Nucleus accumbens (tissue), 56 donors: ENCODE measurements at places on chromosomes 12 and 14.

- DNase-seq = no peak
Observed at GRCh38 chr12:121494093-121494787, 86.6 kb downstream of the KDM2B start.

DNA sequence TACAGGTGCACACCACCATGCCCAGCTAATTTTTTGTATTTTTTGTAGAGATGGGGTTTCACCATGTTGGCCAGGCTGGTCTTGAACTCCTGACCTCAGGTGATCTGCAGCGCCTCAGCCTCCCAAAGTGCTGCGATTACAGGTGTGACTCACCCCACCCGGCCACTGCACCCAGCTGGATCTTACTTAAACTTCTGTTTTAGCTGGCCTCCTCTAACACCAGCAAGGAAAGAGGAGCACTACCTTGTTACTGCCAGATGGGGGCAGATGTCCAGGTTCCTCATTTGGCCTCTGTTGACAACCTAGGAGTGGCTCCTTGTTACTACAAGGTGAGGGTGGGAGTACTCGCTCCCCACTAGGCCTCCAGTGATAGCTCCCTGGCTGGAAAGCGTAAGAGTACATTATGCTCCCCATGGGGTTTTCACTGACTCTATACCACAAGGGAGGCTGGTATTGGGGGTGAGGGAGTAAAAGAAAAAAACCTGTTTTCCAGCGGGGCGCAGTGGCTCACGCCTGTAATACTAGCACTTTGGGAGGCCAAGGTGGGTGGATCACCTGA lies 13.2 kb upstream of the ARF6 start:
- DNase-seq = no peak

DNA sequence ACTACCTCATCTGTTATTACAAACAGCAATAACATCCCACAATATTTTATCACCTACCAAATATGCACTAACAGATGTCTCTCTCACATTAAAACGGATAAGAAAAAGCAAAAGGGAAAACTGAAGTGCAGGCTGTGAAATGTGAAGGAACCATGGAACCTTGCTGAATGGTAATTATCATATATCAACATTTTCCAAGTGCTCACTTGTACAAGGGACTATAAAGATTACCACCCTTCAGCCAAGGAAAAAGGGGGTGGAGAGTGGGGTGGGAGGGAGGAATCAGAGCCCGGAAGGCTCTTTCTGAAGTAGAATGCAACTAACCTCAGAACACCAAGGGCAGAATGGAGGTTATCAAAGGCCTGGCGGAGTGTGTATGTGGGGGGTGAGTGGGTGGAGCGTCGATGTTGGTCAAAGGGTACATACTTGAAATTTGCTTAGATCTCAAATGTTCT lies 1.2 kb downstream of the SNX6 start:
- no peak for DNase-seq

GRCh38 chr12:68235576-68235975 lies 10.0 kb upstream of the IL26 start:
- DNase-seq = no peak

DNA sequence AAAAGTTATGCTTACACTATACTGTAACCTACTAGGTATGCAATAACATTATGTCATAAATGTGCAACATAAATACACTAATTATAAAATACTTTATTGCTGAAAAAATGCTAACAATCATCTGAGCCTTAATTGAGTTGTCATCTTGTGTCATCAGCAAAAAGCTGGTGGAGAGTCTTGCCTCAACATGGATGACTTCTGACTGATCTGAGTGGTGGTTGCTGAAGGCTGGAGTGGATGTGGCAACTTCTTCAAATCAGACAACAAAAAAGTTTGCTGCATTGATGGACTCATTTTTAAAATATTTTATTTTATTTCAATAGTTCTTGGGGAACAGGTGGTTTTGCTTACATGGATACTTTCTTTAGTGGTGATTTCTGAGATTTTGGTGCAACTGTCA lies 93.9 kb upstream of the AMN1 start:
- no peak for DNase-seq

DNA sequence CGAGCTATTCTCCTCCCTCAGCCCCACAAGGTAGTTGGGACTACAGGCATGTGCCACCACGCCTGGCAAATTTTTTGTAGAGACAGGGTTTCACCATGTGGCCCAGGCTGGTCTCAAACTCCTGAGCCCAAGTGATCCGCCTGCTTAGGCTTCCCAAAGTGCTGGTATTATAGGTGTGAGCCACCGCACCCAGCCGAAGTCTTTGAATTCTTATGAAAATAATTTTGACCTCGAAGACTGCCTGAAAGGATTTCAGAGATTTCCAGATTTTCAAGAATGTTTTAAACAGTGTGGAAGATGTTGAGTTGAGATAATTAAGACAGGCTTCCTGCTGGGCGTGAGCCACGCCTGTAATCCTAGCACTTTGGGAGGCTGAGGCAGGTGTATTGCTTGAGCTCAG lies 5.0 kb downstream of the PSMA3 start:
- DNase-seq = no peak

DNA sequence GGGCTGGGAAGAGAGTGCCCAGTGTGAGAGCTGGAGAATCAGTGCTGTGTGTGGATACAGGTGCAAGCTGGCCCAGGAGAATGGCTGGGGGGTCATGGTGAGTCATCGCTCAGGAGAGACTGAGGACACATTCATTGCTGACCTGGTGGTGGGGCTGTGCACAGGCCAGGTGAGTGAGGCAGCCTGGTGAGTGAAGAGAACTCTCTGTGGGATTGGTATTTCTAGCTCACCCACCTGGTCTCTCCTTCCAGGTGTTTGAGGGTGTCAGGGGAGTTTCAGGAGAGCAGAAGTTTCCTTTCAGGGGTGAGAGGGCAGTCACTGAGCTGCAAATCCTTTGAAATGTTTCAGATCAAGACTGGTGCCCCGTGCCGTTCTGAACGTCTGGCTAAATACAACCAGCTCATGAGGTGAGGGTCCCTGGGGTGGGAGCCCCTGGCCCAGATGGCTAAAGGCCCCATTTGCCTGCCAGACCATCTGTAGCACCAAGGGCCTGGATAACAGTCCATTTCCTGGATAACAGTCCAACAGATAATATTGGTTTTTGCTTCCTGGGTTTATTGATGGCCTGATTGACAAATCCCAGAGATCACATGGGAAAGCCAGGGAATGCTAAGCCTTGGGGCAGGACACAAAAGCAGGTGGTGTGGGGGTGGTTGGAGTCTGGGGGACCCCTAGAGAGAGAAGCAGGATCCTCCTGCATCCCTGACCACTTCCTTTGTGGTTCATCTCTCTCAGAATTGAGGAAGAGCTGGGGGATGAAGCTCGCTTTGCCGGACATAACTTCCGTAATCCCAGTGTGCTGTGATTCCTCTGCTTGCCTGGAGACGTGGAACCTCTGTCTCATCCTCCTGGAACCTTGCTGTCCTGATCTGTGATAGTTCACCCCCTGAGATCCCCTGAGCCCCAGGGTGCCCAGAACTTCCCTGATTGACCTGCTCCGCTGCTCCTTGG lies 5.5 kb upstream of the ATN1 start:
- DNase-seq = no peak

DNA sequence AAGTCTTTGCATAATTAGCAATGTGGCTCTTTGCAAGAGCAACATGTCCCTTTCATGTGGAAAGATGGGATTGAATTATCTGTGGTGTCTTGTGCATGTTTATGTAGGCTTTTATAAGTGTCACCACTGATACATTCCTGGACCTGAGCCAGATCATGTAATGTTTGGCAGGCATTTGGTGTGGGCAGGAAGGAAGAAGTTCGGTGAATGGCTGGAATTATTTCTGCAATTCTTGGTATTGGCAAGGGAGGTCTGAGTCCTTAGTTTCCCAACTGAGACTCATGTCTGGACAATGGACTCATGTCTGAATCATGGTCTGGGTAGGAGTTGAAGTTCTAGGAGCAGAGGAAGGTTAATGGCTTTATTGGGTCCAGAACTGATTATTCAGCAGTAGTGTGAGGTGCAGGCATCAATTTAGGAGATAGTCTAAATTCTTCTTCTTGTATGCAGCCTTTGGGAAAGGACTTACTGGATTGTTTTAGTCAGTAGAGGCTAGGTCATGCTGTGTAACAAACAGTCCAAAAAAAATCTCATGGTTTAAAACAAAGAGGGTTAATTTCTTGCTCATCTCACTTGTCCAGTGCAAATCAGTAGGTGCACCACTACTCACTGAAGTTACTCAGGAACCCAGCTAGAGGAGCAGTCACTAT lies 186.5 kb upstream of the LHX5 start:
- DNase-seq = no peak

GRCh38 chr12:13499008-13499407 lies 302.5 kb downstream of the EMP1 start:
- no peak for DNase-seq

GRCh38 chr12:132837693-132838409 lies 9.2 kb upstream of the GOLGA3 start:
- DNase-seq = no peak
